CD14-positive monocyte (primary cell): ENCODE measurements at places on chromosomes 5 and 9.

- no peak for DNase-seq
These were observed 501.5 kb downstream of the SPATA31D1 start for GRCh38 chr9:82490019-82490499.

DNA sequence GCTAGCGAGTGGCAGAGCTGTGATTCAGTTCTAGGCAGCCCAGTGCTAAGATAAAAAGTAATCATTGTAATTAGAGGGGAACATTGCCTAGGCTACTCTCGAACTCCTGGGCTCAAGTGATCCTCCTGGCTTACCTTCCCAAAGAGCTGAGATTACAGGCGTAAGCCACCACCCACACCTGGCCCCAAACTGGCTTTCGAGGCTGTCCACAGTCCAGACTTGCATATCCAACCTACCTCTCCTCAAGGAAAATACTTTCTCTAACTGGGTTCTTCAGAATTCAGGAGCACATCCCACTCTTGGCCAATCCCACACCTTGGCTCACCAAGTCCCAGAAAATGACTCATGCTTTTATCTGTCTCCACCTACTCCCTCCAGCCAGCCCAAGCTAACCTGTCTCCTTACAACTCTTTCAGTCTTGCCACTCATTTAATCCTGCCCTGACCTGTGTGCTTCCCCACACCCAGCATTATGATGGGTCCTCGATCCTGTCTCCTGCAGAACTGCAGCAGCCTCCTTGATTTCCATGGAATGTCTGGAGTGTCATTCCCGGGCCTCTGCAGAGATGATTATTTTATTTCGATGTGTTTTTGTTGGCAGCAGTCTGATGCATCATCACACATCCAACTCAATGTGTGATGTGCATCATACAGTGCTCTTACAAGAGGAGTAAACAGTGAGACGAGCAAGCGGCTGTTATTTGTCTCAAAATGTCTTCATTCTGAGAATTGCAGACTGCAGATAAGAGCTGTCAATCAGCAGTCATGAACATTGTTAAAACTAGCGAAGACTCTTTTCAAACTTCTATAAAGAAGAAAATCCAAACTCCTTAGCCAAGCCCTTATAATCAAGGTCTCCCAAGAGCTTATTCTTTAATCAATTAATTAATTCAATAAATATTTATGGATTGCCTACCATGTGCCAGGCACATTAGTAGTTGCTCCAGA is 167.3 kb downstream of the SEC61B start:
- no peak for DNase-seq

DNA sequence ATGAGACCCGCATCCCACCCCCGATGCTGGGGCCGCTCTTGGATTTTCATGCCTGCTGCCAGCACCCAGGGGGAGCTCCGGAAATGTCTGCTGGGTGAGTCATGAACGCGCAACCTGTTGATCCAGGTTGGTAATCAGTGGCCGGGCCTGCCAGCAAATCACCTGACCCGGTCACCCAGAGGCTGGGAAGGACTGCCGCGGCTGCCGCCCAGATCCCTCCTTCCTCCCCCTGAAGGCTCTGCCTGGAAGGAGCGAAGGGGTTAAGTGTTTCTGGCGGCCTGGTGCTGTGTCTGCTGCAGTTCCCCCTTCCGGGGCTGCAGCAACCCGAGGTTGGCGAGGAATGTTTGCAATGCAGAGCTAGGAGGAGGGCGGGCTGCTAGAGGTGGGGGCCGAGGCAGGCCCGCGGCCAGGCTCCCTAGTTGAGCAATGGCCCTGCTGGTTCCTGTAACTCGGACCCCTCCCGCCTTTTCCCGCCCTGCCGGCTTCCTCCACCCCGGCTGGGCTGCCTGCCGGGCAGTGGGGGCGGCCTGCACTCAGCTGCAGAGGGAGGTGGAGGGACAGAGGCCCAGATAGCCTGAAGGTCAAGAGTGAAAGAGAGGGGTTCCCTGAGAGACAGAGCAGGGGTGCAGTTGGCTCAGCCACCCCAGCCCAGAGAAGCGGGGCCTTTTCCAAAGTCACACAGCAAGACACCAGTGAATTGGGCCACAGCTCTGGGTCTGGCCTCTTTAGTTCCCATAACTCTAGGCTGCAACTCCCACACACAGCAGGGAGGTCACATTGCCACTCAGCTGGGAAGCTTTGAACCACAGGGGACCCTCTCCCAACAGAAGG is 156.3 kb upstream of the IER5L start:
- DNase-seq: peak; percentile 83

DNA sequence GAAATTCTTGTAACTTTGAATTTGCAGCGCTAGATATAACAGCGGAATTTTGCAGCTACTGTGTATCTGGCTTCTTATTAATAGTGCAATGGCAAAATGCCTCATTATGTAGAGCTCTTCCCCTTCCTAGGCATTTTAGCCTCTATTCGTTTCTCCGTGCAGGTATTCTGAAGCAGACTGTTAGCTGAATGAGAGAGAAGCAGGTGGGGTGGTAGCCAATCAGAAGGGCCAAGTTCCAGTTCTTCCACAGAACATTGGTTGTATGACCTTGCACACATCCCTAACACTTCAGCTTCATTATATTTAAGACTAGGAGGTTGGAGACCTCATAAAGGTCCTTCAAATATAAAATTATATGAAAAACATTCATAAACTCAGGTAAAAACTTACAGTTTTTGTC is 1.2 kb upstream of the VPS13A start:
- no peak for DNase-seq

GRCh38 chr5:64655596-64655995 is 34.7 kb upstream of the SHISAL2B start:
- no peak for DNase-seq

DNA sequence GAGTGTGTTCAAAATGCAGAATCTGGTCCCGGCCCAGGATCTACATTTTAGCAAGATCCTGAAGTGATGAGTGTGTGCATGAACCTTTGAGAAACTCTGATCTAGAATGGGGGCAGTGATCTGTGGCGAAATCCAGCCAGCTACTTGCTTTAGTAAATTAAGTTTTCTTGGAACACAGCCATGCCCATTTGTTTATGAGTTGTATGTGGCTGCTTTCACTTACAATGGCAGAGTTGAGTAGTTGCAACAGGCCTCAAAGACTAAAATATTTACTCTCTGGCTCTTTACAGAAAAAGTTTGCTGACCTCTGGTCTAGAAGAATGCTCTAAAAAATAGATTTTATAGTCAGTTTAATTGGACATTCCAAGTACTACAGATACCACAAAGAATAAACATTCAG is 588.3 kb downstream of the BNC2 start:
- DNase-seq: no peak
